ENCODE measurements at places on chromosomes 13 and 19.
A peak's percentile ranks its signal among the peaks of the same experiment; 100 is the strongest.

- no peak for DNase-seq
Observed at GRCh38 chr13:44826591-44827350, 162.5 kb downstream of the NUFIP1 start.

DNA sequence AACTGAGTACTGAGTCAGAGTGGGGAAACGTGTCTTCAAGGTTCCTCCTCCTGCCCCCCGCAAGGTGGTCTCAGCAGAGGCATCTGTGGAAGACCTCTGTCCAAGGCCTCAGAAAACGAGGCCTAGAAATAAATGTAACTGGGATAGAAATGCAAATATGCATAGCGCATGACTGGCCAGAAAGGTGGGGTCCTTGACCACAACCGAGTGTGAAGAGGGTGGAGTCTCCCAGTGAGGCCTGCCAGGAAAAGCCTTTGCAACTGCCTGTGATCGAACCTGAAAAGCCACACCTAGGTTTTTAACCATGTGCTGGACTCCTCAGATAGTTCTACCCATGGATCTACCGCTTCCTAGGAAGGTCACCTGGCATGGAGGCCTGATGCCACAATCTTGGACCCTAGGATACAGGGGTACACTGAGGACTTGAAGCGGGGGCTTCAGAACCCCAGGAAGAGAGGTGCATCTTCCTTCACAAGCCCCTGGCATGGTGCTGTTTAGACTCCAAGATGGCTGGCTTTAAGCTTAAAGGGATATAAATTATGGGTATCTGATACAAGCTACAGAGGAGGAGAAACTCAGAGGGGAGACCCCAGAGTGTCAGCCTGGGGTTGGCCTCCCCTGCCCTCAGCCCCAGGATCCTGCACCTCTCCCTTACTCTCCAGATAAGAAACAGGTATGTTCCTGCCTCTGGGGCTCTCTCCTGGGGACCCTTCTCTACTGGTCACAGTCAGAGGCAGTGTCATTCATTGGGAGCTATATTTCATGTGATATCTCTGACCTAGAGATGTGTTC is 18.3 kb upstream of the SIGLEC6 start:
- DNase-seq: no peak

DNA sequence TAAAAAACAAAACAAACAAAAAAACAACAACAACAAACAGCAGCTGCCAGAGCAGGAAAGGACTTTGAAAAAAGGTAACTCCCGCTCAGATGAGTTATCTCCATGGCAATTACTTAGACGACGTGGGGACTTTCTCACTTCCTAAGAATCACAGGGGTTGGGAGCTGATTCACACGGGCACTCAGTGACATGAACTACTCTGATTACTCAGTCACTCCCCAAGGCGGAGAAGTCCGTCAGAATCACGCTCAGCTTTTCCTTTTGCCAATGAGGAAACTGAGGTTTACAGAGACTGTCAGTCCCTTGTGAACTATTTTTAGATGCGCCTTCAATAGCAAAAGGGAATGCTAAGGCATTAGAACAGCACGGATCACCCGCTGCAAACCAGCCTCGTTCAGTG is 32.3 kb upstream of the MATK start:
- DNase-seq: peak; percentile 38

- DNase-seq: no peak
Observed at GRCh38 chr19:45764475-45764874, 4.6 kb downstream of the SIX5 start.

- DNase-seq: no peak
Observed at GRCh38 chr13:21330126-21330861, 128.8 kb downstream of the ZDHHC20 start.

GRCh38 chr19:44943801-44944249 is 1.8 kb downstream of the APOC4 start:
- DNase-seq: no peak

- peak; percentile 10 for DNase-seq
Observed at GRCh38 chr19:48271531-48272151, 1.8 kb downstream of the ZNF114 start.

- peak; percentile 57 for DNase-seq
Observed at GRCh38 chr19:13839938-13840304, 37.0 kb upstream of the NANOS3 start.

GRCh38 chr13:110416131-110417025 is 109.3 kb downstream of the COL4A2 start:
- DNase-seq: no peak

GRCh38 chr19:31257025-31257424 is 92.2 kb downstream of the TSHZ3 start:
- DNase-seq: no peak

DNA sequence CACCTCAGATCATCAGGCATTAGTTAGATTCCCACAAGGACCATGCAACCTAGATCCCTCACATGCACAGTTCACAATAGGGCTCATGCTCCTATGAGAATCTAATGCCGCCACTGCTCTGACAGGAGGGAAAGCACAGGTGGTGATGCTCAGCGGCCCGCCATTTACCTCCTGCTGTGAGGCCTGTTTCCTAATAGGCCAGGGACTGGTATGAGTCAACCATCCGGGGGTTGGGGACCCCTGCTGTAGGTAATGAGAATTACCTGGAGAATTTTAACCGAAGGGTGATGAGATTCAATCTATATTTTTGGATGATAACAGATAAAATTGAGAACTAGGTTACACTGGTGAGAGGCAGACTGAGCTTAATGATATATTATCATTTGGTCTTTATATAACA is 101.4 kb downstream of the LACC1 start:
- DNase-seq: no peak

DNA sequence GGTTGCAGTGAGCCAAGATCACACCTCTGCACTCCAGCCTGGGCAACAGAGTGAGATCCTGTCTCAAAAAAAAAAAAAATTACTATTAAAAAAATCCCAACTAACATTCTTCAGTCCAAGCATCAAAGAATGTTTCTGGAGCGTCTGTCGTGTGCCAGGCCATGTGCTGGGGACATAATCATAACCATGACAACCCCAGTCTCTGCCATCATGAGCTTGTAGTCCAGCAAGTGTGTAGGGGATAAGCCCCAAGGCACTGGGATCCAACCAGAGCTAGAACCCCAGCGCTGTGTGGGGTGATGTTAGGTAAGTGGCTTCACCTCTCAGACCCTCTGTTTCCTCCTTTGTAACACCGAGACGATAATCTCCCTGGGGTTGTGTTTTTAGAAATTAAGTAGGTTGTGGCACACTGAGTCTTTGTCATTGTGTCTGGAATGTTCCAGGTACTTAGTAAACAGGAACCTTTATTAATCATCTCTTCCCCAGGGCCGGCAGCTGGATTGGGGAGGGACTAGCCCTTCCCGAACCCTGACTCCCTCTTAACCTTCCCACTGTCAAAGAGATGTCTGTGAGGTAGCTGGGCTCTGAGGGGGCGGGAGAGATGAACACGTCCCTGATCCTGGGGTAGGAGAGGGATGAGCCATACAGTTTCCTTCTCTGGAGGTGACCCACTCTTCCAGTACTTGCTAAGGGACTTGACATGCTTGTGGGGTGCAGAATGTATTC is 5.2 kb downstream of the ITPKC start:
- DNase-seq: no peak

DNA sequence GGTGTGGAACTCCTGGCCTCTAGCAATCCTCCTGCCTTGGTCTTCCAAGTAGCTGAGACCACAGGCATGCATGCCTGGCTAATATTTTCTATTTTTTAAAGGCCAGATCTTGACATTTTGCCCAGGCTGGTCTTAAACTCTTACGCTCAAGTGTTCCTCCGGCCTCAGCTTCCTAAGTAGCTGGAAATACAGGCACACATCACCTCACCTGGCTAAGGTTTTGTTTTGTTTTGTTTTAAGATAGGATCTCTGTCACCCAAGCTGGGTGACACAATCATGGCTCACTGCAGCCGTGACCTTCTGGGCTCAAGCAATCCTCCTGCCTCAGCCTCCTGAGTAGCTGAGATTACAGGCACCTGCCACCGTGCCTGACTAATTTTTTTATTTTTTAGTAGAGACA is 5.5 kb upstream of the RLN3 start:
- DNase-seq: no peak

Data from stimulated activated CD4-positive, alpha-beta T cell treated with anti-CD3 and anti-CD28 coated beads, Interleukin-4, amount 100 ng/mL, for 1 hour (primary cell).